GM18507 (cell line): ENCODE measurements at places on chromosomes 2 and 18.

- DNase-seq = no peak
Measured at GRCh38 chr2:24182507-24182906, 7.7 kb downstream of the FAM228A start.

- no peak for DNase-seq
Measured at GRCh38 chr18:45538444-45538843, 76.8 kb upstream of the SLC14A2 start.

DNA sequence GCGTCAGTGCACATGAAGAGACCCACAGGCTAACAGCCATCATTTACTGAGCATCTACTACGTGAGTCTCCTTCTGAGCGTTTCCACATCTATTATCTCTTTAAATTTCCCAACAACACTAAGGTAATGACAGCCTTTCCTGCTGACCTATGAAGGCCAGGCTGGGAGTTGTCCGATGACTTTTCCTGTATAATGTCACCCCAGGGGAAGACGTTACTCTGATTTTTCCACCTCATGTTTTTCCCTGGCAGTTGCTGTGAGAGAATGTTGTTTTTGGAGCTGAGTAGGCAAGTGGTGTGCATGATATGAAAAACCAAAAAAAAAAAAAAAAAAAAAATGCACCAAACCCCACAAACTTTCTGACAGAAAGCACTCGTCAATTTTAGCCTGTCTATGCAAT is 207.6 kb downstream of the SLC8A1 start:
- DNase-seq = no peak

- DNase-seq = no peak
Measured at GRCh38 chr2:168585700-168586099, 129.6 kb downstream of the CERS6 start.

DNA sequence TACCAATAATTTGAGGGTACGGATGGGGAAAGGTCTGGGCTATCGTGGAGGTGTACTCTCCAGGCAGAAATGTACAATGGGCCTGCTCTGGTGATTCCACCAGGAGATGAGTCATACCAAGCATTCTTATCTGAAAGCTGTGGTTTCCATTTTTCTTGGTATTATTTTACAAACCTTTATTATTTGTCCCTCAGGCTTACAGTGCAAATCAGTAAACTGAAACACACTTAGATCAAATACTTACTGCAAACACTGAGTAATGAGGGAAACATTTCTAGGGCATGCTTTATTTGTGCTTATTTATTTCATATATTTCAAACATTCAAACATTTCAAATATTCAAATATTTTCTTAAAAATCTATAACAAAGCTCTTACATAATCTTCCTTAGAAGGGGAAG is 319.8 kb downstream of the RND3 start:
- no peak for DNase-seq

- no peak for DNase-seq
Measured at GRCh38 chr2:167749660-167750059, 497.7 kb downstream of the STK39 start.

- DNase-seq = no peak
Measured at GRCh38 chr18:50163505-50163904, 31.4 kb downstream of the MYO5B start.

- DNase-seq = no peak
Measured at GRCh38 chr2:229240984-229241491, 30.0 kb downstream of the PID1 start.

GRCh38 chr2:48066000-48066399 is 159.7 kb upstream of the FBXO11 start:
- no peak for DNase-seq

- no peak for DNase-seq
Measured at GRCh38 chr2:226426292-226426736, 373.3 kb downstream of the IRS1 start.

DNA sequence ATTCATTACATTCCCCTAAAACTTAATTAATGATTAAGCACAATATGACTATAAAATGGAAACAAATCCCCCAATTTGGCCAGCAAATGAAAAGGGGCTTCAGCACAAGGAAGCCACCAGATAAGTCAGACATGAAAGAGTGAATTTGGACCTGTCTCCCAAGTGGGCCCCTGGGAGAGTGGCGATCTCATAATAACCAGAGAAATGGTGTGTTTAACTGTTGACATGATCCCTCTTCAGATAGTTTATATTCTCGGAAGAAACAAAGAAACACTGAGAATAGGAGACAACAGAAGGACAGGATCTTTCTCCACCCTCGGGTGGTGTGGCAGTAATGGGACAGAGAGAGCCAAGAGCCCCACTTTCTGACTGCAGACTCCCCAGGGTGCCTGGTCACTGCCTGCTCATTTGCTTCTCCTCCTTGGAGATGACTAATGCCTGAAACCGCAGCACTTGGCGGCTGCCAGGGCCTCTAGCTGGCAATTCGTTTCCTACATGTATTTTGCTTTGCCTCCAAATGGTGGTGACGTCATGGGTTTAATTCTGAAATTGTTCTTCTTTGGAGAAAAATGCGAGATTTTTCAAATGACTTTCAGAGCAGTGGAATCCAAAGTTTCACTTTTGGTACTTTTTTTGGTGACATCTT is 46.4 kb upstream of the SPP2 start:
- DNase-seq = no peak

GRCh38 chr2:121596221-121597080 is 52.8 kb downstream of the CLASP1 start:
- no peak for DNase-seq

- no peak for DNase-seq
Measured at GRCh38 chr2:231475965-231476364, 11.7 kb upstream of the NCL start.

- no peak for DNase-seq
Measured at GRCh38 chr2:46535360-46535759, 56.0 kb downstream of the TMEM247 start.

- no peak for DNase-seq
Measured at GRCh38 chr18:50636366-50637057, 76.6 kb downstream of the MAPK4 start.

GRCh38 chr2:100895402-100895801 is 75.5 kb downstream of the NPAS2 start:
- no peak for DNase-seq

GRCh38 chr2:216549926-216550690 is 51.5 kb downstream of the RPL37A start:
- DNase-seq = no peak

GRCh38 chr2:80244905-80245584 is 59.5 kb downstream of the LRRTM1 start:
- DNase-seq = no peak

GRCh38 chr18:46939998-46940571 is 22.7 kb downstream of the KATNAL2 start:
- no peak for DNase-seq

GRCh38 chr18:47928466-47928865 is 2.0 kb downstream of the SMAD2 start:
- no peak for DNase-seq

- DNase-seq = no peak
Measured at GRCh38 chr2:167509586-167509985, 621.3 kb downstream of the XIRP2 start.

DNA sequence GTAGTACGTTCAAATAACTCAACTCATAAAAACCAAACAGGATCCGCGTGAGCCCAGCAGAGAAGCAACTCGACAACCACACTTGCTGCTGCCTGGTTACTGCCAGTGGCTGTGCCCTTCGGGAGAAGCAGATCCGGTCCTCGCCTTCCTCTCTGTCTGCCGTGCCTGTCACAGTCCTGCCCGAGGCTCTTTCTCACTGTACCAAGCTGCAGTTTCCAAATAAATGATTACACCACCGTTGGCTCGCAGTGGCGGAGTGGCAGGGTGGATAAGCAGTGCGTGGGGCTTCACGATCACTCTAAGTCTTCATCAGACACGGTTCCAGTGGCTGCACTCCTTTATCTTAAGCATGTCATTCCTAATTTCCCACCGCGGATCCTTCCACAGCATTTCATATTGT is 26.1 kb upstream of the SALL3 start:
- no peak for DNase-seq

- DNase-seq = no peak
Measured at GRCh38 chr2:10930721-10931516, 19.2 kb downstream of the KCNF1 start.

- DNase-seq = no peak
Measured at GRCh38 chr2:144111437-144111836, 408.5 kb downstream of the ZEB2 start.

GRCh38 chr2:132415256-132415914 is 1.2 kb upstream of the GPR39 start:
- no peak for DNase-seq

GRCh38 chr2:107776362-107776761 is 50.3 kb upstream of the RGPD4 start:
- no peak for DNase-seq

DNA sequence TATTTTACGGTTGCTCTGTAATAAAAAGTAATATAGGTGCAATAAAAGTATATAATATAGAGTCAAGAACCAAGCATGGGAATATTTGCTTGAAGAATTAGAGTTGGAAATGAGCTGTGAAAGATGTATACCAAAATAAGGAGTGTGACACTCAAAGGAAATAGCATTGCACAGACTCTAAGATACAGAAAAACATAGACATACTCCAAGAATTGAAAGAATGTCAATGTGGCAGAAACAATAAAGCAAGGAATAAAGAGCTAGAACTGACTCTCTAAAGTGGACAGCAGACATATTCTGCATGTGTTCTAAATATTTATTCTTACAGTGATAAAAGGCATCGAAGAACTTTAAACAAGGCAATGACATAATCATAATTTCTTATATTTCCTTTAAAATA is 561.1 kb upstream of the SETBP1 start:
- no peak for DNase-seq

GRCh38 chr2:1931003-1931914 is 186.9 kb upstream of the PXDN start:
- no peak for DNase-seq

GRCh38 chr18:67692811-67693210 is 176.3 kb upstream of the DSEL start:
- DNase-seq = no peak

DNA sequence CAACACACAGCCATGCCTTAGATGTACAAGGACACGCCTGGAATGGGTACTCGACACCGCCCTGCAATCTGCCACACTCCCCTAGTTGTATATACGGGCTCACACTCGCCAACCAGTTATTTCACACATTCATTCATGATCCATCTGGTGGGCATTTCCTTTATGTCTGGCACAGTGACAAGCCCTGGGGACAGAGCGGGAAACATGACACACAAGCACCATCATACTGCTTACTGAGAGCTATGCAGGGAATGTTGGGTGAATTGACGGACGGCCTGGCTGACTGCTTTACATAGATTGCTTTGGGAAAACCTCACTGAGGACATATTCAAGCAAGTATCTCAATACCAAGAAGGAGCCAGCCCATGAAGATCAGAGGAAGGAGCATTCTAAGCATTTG is 448.0 kb upstream of the SPRED2 start:
- no peak for DNase-seq

GRCh38 chr2:175840256-175840655 is 161.8 kb downstream of the LNPK start:
- DNase-seq = no peak

- DNase-seq = no peak
Measured at GRCh38 chr2:44325897-44326296, 35.4 kb downstream of the PREPL start.

- no peak for DNase-seq
Measured at GRCh38 chr2:33859176-33859575, 260.1 kb upstream of the FAM98A start.

GRCh38 chr18:49621717-49622351 is 60.0 kb downstream of the LIPG start:
- no peak for DNase-seq

- DNase-seq = no peak
Measured at GRCh38 chr2:36706021-36706876, 9.7 kb downstream of the VIT start.

GRCh38 chr18:72378016-72378415 is 166.1 kb downstream of the CBLN2 start:
- no peak for DNase-seq

DNA sequence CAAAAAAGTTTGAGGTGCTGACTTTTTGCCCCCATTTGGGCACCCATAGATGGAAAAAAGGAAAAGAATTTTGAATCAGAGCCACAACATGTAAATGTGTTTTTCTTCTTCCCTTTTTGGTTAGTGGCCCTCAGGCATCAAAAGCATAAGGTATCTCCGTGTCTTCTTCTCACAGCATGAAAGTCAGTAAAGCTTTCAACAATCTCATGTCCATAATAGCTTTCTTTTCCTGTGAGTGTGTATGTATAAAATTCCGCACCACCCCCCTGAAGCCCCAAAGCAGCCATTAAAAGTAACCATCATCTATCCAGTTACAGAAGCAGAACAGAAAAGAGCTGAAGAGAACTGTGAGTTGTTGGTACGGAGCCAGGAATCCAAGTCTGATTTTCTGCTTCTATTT is 1539.7 kb upstream of the ACVR2A start:
- DNase-seq = no peak

- no peak for DNase-seq
Measured at GRCh38 chr2:147641651-147642050, 203.2 kb upstream of the ACVR2A start.

GRCh38 chr2:105791229-105791628 is 46.5 kb downstream of the NCK2 start:
- DNase-seq = no peak

GRCh38 chr18:3713166-3713565 is 263.2 kb downstream of the TGIF1 start:
- DNase-seq = no peak

DNA sequence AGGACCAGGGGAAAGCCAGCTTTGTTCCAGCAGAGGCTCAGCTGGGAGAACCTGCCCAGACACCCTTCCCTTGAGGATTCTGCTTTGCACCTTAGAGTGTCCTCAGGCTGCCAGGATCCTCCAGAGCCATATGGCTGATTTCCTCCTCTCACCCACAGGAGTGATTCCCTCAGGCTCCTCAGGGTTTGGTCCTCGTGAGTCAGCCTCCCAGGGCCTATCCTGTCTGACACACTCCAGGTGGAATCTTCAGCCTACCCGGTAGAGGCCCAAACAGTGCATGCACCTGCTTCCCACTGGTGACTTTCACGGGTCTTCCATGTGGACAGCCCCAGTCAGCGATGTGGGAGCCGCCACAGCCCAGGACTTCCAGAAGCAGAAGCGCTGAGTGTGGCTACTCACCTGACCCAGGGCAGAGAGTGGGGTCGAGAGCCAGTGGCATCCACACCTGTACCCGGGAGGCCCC is 73.3 kb downstream of the TFCP2L1 start:
- DNase-seq = no peak

- DNase-seq = no peak
Measured at GRCh38 chr2:170573671-170574070, 141.5 kb upstream of the SP5 start.

DNA sequence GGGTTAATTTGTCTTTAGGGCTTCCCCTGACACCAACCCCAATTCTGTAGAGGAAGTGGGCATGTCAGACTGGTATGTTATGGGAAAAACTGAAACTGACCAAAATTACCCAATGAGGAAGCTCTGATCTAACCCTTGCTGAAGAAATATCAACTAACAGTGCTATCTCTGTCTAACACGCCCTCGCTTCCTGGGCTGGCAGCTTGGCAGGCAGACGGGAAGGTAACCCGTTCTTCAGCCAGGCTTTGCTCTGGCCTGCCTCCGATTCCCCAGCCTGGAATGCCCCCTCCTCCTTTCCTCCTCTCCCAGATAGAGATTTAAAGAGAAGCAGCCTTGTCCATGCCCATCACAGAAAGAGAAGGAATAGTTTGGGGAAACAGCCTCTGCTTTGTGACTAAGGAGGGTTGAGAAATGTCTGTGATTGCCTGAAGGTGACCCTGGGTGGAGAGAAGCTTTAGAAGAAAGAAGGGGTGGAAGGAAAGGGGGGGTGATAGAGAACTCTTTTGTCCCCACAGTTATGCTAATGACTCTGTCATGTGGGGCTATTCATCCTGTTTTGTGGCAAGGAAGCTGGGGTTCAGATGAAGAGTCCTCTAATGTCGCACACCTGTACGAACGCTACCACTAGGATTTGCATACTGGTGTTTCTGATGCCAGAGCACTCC is 15.4 kb downstream of the HK2 start:
- peak; percentile 23 for DNase-seq
